Eye (tissue), 1 donor: ENCODE measurements at places on chromosomes 12 and 14.

- DNase-seq = no peak
Measured at GRCh38 chr12:93589081-93589480, 16.6 kb downstream of the SOCS2 start.

- no peak for DNase-seq
Measured at GRCh38 chr12:92218394-92219077, 72.9 kb upstream of the BTG1 start.

DNA sequence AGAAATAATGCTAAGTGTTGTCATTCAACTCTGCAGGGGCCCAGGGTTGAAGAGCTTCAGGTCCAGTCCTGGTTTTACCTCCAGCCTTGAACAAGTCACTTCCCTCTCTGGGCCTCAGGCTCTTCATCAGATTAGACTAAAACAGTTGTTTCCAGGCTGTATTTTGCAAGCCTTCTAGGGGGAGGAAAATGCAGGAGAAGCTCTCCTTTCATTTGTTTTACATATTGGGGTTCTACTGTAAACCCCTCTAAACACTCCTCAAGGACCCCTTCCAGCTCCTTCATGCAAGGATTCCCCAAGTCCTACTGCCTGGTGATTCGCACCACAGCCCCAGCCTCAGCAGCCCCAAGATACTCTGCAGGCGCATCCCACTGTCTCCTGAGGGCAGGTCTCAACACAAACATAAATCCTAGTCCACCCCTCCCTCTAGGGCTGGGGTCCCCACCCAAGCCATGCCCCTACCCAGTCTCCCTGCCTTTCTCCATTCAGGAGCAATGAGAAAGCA, 2.7 kb downstream of the SDR9C7 start:
- DNase-seq = peak; percentile 73

DNA sequence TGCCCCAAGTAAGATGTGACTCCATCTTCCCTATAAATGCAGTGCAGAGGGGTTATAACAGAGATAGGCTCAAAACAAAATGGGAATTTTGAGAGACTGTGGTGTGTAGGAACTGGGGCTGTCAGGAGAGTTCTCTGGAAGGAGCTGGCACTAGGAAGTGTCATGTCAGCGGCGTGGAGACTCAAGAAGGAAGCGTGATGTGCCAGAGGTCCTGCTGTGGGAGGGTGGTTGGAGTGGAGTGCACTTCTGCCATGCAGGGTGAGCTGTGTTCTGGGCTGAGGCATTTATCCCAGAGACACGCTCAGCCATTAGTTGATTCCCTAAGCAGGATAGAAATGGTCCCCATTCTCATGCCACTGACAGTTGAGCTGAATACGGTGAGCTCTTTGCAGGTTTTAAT, 19.0 kb downstream of the GLT1D1 start:
- no peak for DNase-seq

GRCh38 chr14:66038618-66039017, 447.6 kb upstream of the CCDC196 start:
- DNase-seq = no peak

- no peak for DNase-seq
Measured at GRCh38 chr14:101460986-101461750, 100.1 kb upstream of the DIO3 start.

- DNase-seq = no peak
Measured at GRCh38 chr12:109513977-109514376, 36.5 kb downstream of the UBE3B start.

- no peak for DNase-seq
Measured at GRCh38 chr12:1628666-1629337, at the start of gene WNT5B. TSS of gene WNT5B (plus strand) at chr12:1629231. CDS start at chr12:1631355, 2,124 bp downstream.

DNA sequence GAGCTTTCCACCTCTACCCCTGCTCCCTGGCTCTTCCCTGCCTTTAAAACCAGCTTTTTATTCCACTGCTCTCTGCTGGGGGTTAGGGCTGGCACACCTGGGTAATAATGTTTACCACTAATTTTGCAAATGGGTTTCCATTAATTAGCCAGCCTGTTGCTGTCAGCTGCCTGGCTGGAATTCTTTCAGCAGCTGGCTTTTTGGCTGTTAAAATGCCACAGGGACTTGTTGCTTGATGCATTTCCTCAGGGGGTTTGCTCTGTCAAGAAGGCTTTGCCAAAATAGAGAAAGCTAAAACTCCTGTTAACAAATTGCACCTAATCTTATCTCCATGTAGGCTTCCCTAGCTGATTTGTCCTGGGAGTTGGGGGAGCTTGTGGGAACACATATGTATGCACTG, 51.8 kb upstream of the PSMC1 start:
- no peak for DNase-seq

- DNase-seq = peak; percentile 78
Measured at GRCh38 chr14:61321385-61322010, at the start of gene PRKCH. TSS of gene PRKCH (plus strand) at chr14:61321579. CDS start at chr14:61322102, 523 bp downstream.

- DNase-seq = no peak
Measured at GRCh38 chr12:89117448-89118034, 234.8 kb downstream of the DUSP6 start.

GRCh38 chr14:77910506-77910905, 110.6 kb downstream of the ADCK1 start:
- DNase-seq = no peak

DNA sequence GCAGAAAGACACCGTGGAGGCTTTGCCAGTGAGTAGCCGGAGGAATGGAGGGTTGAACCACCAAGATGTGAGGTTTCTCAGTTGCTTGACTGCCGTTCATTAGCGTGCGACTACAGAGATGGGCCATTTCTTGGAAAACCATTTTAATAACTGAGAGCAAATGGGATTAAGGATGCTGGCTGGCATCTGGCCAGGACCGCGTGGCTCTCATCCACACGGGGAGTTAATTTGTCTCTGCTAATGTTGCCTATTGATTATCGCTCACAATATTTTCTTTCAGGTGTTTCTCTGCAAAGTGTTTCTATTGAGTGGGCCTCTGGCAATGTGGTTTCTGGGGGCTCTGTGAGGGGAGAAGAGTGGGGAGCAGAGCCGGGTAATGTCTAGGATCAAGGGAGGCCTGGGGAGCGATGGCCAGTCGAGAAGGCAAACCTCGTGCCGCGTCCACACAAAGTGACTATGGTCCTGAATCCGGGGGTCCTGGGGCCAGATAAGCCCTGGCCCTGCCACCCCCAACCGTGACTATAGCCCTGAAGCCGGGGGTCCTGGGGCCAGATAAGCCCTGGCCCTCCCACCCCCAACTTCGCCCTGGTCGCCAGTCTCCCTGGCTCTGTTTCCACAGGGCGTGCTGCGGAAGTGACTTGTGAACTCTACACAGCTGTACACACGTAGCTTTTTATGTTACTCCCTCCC, 110.6 kb downstream of the PRMT8 start:
- DNase-seq = no peak

DNA sequence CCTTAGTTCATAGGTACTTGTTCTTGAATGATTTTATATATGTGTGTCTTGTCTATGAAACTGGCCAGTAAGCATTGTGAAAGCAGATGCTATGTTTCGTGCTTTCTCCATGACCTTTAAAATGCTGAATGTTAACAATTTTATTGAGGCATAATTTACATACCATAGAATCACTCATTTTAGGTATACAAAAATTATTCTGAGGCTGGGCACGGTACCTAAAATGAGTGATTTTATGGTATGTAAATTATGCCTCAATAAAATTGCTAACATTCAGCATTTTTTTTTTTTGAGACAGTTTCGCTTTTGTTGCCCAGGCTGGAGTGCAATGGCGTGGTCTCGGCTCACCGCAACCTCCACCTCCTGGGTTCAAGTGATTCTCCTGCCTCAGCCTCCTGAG, 6.8 kb downstream of the ESYT1 start:
- DNase-seq = no peak

- DNase-seq = peak; percentile 48
Measured at GRCh38 chr12:53005215-53005985, 856 bp upstream of the EIF4B start.

DNA sequence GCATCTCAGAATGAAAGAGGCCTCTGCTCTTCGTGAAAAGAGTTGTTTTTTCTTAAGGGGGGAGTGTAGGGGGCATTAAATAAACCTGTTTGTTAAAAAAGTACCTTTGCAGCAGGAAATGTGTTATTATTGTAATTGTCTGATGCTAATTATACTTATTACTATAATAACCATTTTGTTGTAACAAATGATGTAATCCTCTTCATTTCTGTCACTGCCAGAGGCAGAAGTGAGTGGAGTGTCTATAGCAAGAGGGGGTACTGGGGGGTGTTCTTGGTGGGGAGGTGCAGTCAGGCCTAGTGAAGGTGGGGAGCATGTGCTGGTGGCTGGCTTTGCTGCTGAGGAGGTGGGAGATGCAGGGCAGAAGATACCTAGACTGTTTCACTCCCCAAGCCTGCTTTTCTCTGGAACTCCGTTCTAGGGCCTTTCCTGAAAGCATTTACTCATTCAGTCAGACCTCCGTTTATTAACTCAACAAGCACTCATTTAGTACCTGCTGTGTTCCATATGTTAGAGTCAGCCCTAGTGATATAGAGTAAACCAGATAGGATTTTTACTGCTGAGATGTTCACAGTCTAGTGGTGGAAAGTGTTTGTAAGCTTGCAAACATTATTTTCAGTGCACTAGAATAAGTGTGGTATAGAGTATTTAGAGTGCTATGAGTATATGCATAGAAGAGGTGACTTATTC, 77.5 kb upstream of the CISTR start:
- DNase-seq = no peak

DNA sequence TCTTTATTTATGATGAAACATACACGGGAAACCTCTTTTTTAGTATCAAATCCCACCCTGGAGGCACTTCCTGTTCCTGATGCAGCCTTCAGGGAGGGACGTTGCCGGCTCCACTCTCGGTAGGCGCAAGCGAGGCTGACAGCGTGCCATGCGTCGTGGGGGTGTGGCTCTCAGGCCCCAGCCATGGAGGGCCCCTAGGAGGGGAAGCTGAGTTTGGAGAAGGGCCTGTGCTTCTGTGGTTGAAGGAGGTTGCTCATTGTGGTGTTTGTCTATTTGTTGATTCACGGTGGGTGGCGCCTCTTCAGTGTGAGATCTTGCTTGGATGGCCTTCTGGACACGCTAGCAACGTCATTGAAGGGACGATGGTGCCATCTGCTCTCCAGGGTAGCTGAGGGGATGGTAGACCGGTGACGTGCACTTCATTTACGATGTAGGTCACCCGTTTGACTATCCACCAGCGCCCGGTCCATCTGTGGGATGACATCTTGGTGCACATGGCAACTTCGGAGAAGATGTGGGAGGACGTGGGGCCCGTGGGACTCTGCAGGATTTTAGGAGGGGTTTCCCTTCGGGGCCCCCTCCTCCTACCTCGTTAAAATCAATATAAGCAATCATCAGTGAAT, 126.3 kb upstream of the RTL1 start:
- DNase-seq = no peak

- DNase-seq = no peak
Measured at GRCh38 chr12:62707939-62708338, 227.0 kb downstream of the PPM1H start.

DNA sequence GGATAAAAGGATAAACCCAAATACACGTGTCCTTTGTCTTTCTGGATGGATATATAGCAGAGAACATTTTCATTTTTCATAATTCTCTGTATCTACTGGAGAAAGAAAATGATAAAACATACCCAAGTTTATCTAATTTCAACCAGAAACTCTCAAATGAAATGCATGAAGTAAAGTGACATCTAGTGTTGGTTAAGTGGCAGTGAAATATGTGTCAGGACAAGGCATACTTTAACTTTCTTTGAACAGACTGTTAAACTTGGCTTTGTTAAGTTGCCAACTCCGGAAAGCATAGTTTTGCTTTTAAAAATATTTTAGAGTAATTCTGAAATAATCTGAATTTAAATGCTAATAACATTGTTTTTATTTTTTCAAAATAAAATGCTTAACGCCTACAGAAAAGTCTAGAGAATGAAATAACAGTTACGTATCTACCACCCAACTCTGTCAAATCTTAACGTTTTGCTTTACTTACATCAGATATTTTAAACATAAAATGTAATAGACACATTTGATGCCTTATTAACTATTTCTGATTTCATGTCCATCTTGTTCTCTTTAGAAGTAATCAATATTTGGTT, 25.2 kb upstream of the NTN4 start:
- no peak for DNase-seq

DNA sequence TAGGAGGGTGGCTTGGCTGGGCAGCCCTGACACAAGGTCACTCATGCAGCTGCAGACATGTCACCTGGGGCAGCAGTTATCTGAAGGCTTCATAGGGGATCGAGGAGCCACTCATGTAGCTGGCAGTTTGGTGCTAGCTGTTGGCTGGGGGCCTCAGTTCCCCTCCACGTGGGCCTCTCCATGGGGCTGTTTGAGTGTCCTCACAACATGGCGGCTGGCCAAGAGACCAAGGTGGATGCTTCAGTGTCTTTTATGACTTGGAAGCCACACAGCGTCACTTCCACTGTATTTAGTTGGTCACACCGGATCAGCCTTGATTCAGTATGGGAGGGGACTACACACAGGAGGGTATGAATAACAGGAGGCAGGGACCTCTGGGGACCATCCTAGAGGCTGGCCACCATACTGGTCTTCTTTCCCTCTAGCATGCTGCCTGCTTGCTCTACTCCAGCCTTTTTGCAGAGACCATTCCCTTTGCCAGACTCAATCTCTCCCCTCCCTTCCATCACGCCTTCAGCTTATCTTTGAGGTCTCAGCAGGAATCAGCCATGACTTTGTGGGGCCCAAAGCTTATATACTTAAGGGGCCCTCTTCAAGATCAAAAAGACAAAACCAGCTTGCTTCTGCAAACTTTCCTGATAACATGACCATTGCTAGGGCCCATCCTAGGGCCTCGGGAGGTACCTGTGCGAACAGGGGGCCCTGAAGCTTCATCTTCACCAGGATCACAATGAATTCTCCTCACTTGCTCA, 53.4 kb downstream of the RPH3A start:
- no peak for DNase-seq

DNA sequence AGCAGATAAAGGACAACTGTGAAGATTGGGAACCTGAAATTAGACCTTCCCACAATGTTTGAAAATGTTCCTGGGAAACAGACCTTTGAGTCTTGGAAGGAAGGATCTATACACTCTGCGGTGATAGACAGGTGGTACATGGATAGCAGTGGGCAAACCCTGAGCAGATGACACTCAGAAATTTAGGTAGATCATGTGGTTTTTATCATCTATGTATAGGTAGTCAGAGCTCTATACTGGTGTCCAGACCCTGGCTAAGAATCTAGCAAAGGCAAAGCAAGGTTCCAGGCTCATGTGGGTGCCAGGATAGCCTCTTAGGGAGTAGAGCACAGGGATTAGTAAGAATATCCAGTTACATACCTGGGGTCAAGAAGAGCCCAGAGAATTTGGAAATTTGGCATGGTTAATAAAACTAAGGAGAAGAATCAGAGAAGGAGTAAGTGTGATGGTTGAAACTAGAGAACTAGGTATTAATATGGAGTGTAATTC, 331.2 kb upstream of the FBXO33 start:
- no peak for DNase-seq

- no peak for DNase-seq
Measured at GRCh38 chr12:13075118-13075480, 28.4 kb downstream of the GSG1 start.

- DNase-seq = peak; percentile 50
Measured at GRCh38 chr14:61493239-61493638, 171.9 kb downstream of the PRKCH start.

DNA sequence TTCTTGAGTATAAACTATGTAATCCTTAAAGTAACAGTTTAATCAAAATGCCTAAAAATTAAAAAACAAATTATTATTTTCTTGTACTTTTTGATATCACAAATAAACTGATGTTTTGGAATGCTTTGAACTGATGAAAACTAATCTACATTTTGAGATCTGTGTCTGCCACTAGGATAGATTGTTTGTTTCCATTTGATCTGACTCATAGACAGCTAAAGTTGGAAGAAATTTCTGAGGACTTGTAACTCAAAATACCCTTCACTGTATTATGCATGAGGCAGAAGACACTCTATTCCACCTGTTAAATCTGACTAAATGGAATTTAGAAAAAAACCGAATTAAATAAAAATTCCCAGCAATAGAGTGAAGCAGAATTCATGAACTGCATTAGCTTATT, 1400.0 kb upstream of the FLRT2 start:
- DNase-seq = no peak
